Stimulated activated CD4-positive, alpha-beta T cell treated with anti-CD3 and anti-CD28 coated beads, Interleukin-4, amount 100 ng/mL, for 1 hour (primary cell): ENCODE measurements at places on chromosomes 2 and 18.

DNA sequence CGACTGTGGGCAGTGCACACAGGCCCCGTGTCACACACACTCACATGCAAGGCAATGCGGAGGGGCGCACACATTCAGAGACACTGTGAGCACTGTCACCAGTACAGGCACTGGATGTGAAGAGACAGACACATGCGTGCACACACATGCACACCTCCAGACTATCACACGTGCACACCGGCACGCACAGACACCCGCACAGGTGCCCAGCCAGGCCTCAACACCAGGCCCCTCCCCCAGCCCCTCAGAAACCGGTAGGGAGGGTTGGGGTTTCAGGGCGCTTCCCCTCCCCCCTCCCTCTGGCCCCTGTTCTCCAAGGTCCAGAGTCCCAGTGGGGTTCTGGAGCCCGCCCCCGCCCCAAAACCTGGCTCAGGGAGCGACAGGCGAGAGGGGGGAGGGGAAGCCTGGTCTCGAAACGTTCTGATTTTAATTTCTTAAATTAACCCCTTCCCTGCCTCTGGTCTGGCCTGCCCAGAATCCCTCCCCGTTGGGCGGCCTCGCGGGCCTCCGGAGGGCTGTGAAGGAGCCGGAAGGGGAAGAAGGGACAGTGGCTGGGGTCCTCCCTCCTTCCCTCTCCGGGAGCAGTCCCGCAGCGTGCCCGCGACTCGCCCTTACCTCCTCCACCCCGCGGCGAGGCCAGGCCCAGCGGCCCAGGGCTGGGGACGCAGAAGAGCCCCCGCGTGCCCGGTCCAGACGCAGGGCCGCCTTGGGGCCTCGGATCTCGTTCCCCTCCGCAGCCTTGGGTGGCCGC lies 558 bp downstream of the FBXO41 start:
- peak; percentile 32 for DNase-seq

DNA sequence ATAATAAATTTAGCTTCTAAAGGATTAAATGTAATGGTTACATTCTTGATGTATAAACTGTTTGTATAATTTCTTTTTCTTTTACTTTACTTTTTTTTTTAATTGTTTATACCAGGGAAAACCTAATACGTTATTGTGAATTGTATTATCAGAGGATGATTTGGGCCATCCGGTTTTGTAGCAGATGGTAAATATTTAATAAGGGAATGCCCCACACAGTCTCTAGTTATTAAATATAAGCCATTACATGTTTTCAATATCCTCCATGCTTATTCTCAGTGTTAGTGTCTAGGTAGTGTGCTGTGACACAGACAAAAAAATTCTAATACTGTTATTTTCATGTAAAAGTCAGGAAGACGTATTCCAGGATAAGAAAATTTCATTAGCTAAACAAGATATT lies 553.9 kb downstream of the ZNF804A start:
- DNase-seq = no peak

- no peak for DNase-seq
Measured at GRCh38 chr2:119223521-119224390, at the start of gene STEAP3. Gene STEAP3 (plus strand): TSS chr2:119223834. CDS start chr2:119231013, 7,179 bp downstream.

DNA sequence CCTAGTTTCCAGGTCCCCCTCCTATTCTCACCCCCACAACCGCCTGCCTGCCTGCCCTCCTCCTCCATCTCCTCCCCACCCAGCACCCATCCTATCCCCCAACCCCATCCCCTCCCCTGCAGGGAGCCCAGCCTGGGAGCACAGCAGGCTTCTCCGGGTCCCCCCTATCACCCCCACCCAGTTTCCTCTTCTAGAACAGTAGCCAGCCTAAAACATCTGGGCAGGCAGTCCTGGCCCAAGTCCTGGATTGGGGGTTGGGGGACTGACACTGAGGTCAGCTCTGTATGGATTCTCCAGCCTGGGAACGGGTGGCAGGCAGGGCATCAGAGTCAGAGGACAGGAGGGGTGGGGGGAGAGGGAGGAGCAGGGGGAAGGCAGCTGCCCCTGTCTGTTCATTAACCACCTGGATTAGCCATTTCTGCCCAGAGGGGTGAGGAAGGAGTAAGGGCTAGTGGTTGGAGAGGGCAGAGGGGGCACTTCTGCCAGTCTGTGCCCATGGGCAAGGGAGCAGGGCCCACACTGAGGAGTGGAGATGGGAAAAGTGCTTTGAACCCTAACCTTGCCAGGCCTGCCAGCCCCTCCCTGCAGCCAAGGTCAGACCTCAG lies 60.0 kb downstream of the TNS1 start:
- no peak for DNase-seq
